Eye (tissue), 1 donor: ENCODE measurements at places on chromosomes 5 and 9.

- no peak for DNase-seq
Observed at GRCh38 chr5:129082225-129083136, 12.1 kb upstream of the ISOC1 start.

DNA sequence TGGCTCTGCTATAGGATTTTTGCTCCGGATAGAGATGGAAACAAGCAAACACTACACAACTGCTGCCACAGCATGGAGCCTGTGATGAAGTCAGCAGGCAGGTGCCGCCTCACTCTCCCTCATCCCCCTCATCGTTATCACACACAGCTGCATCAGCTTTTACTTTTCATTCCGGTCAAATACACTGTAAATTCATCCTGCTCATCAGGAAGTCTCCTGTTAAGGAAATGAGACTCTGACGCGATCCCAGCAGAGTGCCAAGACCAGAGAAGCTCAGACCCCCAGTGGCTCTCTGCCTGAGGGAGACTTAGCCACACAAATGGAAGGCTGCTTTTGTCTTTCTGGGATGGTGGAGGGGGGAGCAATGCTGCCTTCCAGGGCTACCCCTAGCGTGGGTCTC is 270.2 kb downstream of the ELAVL2 start:
- DNase-seq: peak; percentile 70

- DNase-seq: peak; percentile 97
Observed at GRCh38 chr5:125198270-125198974, 452.0 kb upstream of the ZNF608 start.

- no peak for DNase-seq
Observed at GRCh38 chr5:9337928-9338595, 207.8 kb downstream of the SEMA5A start.

GRCh38 chr9:131410044-131410491 is 16.2 kb downstream of the PRRC2B start:
- DNase-seq: peak; percentile 45
